ENCODE measurements at places on chromosomes 6 and 20.

DNA sequence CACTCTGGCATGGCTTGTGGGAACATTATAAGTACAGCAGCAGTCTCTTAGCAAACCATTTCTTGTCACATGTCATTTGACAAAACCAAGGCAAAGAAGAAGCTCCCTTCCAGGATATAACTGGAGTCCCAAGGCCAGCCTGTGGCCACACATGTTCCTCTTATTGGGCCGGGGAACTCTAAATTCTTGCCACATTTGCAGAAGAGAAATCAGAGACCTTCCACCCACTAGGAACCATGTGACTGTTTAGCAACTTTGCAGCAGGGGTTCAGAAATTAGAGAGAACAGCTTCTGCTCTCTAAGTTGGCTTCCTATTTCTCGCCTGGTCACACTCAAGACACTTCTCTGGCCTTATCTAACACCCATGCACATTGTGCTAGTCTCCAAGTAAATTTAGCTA lies 20.4 kb upstream of the MEP1A start:
- no peak for DNase-seq

GRCh38 chr6:2853769-2854395 lies 12.2 kb upstream of the SERPINB1 start:
- no peak for DNase-seq

DNA sequence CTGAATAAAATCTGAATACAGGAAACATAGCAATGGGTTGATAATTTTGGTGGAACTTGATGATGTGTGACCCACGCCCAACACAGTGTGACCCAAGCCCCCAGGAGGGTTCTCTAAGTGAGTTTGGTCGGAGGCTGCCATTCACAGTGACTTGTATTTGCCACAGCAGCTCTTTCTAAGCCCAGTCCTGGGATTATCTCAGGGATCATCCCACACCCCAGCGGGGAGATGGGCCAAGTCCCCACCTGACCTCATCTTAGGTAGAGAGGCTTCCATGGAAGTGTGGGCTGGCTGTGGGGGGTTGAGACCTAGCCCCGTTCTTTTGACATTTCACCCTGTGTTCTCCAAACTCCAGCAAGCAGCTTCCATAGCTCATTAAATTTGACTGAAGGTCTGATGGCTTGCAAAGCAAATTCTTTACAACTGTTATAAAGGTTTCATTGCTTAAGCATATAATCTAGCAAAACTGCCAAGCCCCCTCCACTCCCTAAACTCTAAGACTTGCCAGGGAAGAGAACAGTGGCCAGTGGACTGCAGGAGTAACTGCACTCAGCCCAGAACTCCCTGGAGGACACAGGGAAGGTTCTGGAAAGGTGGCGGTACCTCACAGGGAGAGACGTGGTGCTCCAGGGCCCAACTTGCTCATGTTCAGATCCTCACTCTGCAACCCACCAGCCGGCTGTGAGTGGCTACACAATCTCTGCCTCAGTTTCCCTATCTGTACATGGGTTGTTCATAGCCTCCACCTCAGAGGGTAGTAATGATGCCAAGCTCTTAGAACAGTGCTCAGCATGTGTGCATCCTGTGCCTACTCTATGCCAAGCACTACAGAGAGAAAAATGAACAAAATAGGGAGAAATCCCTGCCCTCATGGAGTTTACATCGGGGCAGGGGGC lies 1.0 kb upstream of the PCK1 start:
- no peak for DNase-seq

DNA sequence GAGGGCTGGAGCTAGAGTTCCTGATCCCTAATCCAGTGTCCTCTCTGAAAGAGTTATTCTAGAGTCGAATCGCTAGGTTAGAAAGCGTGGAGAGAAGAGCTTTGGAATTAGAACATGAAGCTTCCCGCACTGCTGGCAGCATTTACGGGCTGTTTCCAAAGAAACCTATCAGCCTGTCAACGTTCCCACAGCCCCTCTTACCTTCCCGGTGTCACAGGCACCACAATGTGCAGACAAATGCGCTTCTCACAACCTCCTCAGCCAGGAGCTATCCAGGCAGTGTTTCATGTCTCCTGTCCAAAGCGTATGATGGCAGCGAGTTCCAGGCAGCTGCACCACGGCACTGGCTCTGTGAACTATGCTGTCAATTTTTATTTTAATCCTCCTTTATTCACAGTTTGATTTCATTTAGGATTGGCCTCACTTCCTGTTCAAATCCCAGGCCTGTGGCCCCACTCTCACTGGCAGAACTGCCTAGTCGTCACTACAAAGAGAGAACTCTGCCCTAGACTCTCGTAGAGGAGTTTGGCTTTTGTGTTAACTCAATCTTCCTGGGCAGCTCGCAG lies 322.8 kb upstream of the SOX4 start:
- DNase-seq, result no peak

GRCh38 chr6:103027271-103027931 lies 1633.9 kb downstream of the GRIK2 start:
- no peak for DNase-seq

- DNase-seq, result no peak
Measured at GRCh38 chr6:161434350-161434749, 160.5 kb upstream of the AGPAT4 start.

DNA sequence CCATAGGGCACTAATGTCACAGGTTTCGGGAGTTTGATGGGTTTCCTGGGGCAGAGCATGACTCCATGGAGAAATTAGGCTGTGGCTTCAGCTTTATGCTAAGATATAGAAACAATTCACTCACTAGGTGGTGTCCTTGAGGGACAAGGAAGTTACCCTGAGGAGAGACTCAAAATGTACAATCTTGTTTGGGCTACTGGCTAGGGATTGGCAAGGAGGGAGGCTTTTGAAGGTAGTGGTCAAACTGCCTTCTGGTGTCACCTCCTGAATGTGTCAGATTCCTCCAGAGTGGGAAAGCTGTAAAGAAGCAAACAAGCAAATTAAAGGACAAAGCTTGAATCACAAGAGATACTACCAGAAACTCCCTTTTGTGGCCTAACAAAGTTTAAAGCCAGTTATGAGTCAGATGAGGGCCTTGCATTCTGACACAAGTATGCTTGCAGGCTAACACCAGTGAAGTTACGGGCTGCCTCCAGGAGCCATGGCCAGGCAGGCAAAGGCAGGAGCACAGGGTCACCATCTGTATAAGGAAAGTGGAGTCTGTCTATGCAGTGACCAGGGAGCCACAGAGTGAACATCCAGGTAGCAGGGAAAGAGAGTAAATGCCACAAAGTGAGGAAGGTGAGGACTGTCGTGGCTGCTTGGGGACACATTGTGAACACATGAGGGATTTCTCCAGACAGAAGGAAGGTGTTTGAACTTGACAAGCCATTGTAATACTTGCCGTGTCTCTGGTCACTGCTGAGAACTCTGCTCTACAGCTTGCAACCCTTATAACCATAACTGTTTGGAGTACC lies 107.7 kb upstream of the DTNBP1 start:
- no peak for DNase-seq

GRCh38 chr20:11048739-11049138 lies 374.9 kb upstream of the JAG1 start:
- no peak for DNase-seq

DNA sequence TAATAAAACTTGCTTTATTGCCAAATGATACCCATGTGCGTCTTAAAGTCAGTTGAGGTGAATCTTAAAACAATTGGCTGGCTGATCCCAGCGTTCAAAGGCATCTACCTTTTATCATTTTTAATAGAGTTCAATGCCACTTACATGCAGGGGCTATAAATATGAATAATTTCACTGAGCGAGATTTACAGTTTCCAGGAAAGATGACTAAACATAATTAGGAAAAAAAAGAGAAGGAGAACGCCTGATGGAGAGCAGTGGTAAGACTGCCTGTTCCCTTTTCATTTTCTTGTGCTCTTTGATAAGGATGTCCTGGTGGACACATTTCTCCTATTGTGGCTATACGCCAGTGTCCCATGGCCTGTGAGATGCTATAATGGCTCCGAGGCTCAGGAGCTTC lies 139.9 kb upstream of the SLC22A23 start:
- DNase-seq, result no peak

DNA sequence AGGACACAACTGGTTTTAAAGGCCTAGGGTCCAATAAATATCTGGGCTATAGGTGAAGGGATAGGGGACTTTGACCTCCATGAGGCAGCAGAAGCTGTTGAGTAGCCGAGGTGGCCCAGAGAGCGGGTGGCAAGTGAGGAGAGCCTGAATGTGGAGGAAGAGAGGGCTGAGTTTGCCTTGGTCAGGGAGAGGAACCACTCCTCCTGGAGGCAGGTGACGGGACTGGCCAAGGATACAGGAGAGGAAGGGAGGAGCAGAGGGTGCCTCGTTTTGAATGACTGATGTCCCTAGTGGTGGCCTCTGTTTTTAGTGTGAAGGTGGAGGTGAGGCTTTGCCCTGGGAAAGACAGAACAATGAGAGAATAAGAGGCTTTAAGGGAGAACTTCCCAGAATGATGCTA lies 19.1 kb upstream of the AAR2 start:
- no peak for DNase-seq

- DNase-seq, result no peak
Measured at GRCh38 chr6:133632206-133632605, 256.7 kb upstream of the TCF21 start.

DNA sequence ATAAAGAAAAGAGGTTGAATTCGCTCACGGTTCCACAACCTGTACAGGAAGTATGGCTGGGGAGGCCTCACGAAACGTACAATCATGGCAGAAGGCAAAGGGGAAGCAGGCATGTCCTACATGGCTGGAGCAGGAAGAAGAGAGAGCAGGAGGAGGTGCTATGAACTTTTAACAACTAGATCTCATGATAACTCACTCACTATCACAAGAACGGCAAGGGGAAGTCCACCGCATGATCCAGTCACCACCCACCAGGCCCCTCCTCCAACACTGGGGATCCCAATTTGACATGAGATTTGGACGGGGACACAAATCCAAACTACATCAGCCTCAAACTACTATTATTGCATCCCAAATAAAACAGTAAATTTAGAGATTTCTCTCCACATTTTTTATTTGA lies 53.6 kb upstream of the CST7 start:
- DNase-seq, result no peak
